KG1 (cell line): ENCODE measurements at places on chromosomes 16 and 17.

- DNase-seq, result no peak
These were observed 206.7 kb downstream of the PARN start for GRCh38 chr16:14423344-14423743.

- no peak for DNase-seq
These were observed 47.7 kb upstream of the TNRC6A start for GRCh38 chr16:24681793-24682192.

- DNase-seq, result no peak
These were observed 7.0 kb upstream of the METTL22 start for GRCh38 chr16:8614435-8615029.

GRCh38 chr17:81821603-81822311 lies 11.3 kb downstream of the MCRIP1 start:
- no peak for DNase-seq

- no peak for DNase-seq
These were observed 374.0 kb upstream of the ASIC2 start for GRCh38 chr17:33667052-33667509.

DNA sequence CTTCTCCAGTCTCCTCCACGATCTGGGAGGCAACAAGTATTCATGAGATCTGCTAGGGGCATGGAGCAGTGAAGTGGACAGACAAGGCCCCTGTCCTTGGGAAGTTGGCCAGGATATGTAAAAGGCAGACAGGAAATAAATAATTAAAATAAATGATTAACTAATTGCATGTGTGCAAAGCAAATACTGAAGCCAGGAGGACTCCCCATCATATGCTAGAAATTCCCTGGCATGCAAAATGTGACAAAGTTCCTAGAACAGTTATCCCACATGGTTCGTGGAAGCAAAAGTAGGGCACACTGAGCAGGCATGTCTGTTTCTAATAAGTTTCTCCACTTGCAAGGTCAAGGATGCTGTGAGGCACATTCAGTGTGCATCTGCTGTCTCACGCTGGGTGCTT lies 86.8 kb downstream of the CDYL2 start:
- DNase-seq, result no peak

GRCh38 chr17:17468217-17469010 lies 8.4 kb upstream of the MED9 start:
- DNase-seq, result no peak

GRCh38 chr16:19804538-19805323 lies 79.9 kb downstream of the GPRC5B start:
- DNase-seq, result no peak

GRCh38 chr16:85862476-85863383 lies 36.2 kb upstream of the IRF8 start:
- DNase-seq, result no peak
